ENCODE measurements at places on chromosomes 13 and 19.

GRCh38 chr19:13128583-13128982 is 10.5 kb downstream of the NACC1 start:
- no peak for DNase-seq

DNA sequence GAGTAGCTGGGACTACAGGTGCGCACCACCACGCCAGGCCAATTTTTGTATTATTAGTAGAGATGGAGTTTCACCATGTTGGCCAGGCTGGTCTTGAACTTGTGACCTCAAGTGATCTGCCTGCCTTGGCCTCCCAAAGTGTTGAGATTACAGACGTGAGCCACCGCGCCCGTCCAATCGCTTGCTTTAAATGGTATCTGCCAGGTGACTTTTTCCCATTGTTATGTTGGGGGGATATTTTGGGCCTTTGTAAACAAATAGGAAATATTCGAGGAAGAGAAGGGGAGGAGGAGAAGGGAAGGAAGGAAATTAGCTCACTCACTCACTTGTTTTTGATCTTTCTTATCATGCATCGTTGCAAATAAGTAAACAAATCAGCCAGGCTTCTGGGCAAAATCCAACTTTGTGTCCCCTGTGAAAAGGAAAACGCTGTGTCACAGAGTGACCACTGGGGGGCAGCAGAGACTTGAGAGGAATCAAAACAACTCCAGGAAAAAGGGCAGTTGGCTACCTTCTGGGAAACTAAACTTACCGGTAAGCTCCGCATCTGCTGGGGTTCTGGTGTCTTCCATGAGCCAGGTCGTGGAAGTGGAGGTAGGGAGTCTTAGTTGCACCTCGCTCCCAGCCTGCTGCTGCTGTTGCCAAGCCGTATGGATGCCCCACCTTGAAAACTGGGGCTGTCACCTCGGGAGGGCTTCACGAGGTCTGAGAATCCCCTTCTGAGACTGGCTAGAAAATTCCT is 9.3 kb upstream of the RANBP3 start:
- peak; percentile 53 for DNase-seq

DNA sequence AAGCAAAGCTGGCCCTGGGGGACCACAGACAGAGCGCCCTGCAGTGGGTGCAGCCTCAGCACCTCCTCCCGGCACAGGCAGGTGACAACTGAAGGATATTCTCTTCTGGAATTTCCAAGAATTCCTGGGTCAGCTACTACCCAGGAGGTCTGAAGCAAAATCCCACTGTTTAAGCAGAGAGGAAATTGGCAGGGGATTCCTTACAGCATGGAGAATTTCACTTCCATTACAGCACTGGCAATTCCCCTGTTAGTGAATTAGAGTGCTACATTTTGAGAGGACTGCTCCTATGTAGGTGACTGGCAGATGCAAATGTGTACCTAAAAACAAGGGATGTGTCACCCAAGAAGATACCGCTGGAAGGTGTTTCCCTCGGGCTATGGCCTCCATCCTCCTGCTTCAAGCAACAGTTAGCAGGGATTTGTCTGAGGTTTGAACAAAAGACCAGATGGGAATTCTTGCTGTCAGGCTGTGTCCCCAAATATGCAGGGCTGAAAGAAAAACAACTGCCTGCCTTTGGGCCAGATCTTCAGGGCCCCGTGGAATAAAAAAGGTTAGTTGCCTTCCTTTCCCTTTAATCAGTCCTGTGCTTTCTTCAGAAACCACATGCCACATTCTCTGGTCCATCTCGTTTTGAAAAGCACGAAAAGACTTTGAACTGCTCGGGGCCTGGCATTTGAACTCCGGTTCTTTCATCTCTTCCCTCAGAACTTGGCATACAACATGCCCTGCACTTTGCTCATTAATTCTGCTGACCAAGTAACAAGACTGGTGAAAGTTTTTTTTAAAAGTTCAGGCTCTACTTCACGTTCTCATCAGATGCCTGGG is 296.4 kb downstream of the DNAJC15 start:
- no peak for DNase-seq

- DNase-seq: no peak
Observed at GRCh38 chr19:35671818-35672217, 5.5 kb downstream of the UPK1A start.

GRCh38 chr19:41144403-41144802 is 30.2 kb downstream of the CYP2F1 start:
- DNase-seq: peak; percentile 78

DNA sequence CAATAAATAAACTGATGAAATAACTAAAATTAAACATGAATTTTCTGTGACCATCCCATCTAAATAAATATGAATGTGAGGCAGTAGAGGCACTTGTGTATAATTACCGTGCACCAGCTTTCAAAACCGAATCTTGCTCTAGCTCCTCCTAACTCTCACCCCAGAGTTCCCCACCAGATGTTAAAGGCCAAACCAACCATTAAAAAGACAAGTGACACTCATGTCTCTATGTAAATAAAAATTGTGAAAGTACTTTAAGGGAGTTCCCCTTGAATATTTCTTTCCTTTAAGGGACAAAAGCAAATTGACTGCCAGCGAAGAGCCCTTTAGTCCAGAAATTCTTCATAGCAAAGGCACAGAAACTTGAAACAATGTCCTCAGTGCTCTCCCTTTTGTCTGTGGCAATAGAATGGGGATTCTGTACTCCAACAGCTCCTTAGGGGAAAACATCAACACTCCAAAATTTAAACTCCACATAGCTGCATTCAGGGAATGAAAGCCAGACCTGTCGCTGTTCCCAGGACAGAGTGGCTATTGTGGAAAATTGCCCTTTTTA is 101.7 kb upstream of the SOX21 start:
- no peak for DNase-seq

- DNase-seq: no peak
Observed at GRCh38 chr13:41821238-41821594, 139.7 kb downstream of the VWA8 start.

GRCh38 chr19:30070968-30071632 is 129.1 kb downstream of the URI1 start:
- DNase-seq: no peak

DNA sequence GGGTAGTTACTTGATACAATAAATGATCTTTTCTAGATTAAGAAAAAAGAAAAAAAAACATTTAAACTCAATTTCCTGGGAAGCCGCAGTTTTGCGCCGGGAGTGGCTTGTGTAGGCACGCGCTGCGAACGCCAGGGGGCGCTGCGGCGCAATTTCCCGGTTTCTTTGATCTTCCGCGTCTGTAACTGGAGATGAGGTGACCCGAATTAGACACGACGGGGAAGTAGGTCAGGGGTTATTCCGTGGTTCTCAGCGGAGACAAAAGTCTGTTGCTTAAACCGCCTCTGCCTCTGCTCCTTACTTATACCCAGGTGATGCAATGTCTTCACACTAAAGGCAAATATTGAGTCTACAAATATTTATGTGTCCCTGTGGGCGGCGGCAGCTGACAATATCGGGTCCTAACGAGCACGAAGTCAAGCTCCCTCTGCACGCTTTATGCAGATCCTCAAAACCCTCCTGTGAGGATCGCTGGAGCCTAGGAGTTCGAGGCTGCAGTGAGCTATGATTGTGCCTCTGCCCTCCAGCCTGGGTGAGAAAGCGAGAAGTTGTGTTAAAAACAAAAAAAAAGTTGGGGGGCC is 15.2 kb downstream of the STXBP2 start:
- peak; percentile 80 for DNase-seq

DNA sequence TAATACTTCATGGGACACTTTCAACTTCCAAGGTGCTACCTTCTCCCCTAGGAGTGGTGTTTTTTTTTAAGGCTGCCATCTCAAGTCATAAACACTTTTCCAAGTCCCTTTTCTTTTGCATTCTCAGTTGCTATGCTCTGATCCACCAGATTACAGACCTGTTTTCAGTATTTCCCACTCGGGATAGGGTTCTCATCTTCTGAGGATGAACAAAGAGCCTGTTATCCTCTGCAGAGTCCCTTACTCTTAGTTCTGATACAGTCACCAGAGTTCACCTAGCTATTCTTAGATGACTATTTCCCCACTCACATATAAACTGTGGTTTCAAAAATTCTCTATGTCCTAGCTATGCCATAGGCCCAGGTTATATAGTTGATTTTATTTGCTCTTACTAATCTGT is 15.9 kb downstream of the ZDHHC20 start:
- DNase-seq: no peak

DNA sequence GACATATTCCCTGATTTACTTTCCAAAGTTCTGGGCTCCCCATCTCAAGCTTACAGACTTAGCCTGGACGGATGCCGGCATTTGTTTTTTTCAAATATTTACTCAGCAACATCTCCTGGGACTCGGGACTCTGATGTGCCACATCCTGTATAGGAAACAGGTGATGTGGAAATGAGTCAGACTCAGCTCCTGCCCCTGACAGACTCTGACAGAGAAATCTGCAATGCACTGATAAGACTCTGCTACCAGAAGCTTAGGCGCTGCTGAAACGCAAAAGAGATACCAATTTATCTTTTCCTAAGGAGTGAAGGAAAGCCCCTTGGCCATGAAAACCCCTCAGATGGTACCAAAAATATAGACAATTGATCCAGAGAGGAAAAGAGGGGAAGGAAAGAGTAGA is 16.2 kb downstream of the LAIR2 start:
- no peak for DNase-seq

GRCh38 chr13:43159026-43159461 is 135.7 kb downstream of the DNAJC15 start:
- no peak for DNase-seq

GRCh38 chr13:109655206-109655600 is 131.2 kb downstream of the IRS2 start:
- DNase-seq: no peak

DNA sequence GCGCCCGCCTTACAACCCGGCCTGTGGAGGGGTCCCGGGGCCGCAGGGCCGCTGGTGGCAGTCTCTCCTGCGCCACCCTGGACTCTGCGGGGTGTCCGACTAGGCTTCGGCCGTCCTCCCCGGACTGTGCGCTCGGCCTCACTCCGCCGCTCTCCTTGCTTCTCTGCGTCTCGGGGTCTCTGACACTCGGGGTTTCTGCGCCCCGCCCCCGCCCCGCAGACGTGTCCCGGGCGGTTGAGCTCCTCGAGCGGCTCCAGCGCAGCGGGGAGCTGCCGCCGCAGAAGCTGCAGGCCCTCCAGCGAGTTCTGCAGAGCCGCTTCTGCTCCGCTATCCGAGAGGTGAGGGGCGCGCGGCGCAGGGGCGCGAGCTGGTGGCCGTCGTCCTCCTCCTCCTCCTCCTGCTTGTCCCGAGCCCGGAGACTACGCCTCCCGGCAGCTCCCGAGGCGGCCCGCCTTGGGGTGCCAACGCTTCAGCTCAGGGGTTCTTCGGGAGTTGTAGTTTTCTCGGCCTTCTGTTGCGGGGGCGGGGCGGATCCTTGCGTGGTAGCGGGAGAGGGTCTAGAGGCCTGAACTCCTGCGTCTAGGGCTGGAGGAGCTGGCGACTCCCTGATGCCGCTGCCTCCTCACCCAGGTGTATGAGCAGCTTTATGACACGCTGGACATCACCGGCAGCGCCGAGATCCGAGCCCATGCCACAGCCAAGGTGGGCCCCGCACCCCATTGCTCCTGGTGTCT is 627 bp downstream of the LIN7B start:
- DNase-seq: no peak

GRCh38 chr13:24175847-24176246 is 15.3 kb downstream of the SPATA13 start:
- no peak for DNase-seq
